HCT116 (cell line): ENCODE measurements at places on chromosomes 1 and 21. TPM values are rescaled to one million over a fixed set of nuclear protein-coding genes. Genes with fewer than 3 reads are reported as not detected.

GRCh38 chr1:119688810-119689209, 22.9 kb upstream of the PHGDH start:
- no peak overlapping the region for H3K27ac ChIP-seq
- H3K27me3 ChIP-seq: no peaks in the 10 kb centered on the region
- peaks cover 19% of the 10 kb centered on the region for H3K4me1 ChIP-seq

CCDC28B gene
- total RNA-seq: 5.9 TPM

DNA sequence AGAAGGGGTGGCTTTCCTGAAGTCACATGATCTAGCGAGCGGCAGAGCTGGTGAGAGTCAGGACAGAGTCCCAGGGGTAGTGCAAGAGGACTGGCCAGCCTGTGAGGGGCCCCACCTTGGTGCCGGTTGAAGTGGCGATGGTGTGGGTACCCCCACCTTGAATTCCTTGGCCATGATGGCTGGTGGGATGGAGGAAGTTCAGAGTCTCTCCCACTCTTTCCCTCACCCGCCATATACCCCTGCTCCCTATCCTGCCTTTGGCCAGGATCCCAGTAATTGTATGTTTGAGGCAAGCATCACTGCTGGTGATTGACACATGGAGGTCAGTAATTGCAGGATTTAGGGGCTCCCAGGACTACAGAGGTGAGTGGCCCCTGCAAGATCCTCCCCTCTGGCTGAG, 11.8 kb downstream of the PADI3 start:
- H3K4me1 ChIP-seq: peaks cover 20% of the 10 kb centered on the region
- DNase-seq: no peak
- H3K27me3 ChIP-seq: peaks cover 6% of the 10 kb centered on the region
- no peak overlapping the region for H3K4me3 ChIP-seq
- no peaks in the 10 kb centered on the region for H3K36me3 ChIP-seq

ST6GALNAC3 gene
- total RNA-seq: 2.2 TPM

- H3K4me1 ChIP-seq: no peaks in the 10 kb centered on the region
- H3K27ac ChIP-seq: no peak overlapping the region
- no peaks in the 10 kb centered on the region for H3K36me3 ChIP-seq
- DNase-seq: no peak
These were observed 12.0 kb upstream of the GPR153 start for GRCh38 chr1:6272868-6273267.

GRCh38 chr1:212622906-212623305, 14.3 kb downstream of the ATF3 start:
- H3K27me3 ChIP-seq: no peaks in the 10 kb centered on the region
- H3K36me3 ChIP-seq: peaks cover 18% of the 10 kb centered on the region
- no peak overlapping the region for H3K27ac ChIP-seq
- no peak overlapping the region for H3K4me3 ChIP-seq
- no peaks in the 10 kb centered on the region for H3K4me1 ChIP-seq

DNA sequence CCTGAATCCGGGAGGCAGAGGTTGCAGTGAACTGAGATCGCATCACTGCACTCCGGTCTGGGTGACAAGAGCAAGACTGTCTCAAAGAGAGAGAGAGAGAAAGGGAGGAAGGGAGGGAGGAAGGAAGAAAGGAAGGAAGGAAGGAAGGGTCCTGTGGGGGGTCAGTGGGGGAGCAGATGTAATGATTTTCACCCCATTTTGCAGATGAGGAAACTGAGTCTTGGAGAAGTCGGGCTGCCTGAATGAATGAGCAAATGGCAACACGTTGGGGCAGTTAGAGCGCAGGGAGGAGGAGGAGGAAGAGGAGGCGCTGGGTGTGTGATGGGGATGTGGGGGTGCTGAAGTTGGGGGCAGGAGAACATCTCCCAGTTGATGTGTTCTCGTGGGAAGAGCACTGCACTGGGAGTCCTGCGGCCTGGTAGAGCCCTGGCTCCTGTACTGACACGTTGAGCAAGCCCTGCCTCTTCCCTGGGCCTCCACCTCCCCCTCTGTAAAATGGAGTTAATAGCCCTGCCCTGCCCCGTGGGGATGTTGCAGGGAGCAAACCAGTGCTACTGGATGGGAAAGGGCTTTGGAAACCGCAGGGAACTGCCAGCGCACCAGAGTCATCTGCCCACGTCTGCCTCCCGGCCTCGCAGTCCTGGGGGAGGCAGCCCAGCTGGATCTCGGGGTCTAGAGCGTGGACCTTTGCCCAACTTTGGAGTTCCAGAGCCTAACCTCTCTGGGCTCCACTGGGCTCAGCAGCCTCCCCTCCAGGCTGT, 103.2 kb upstream of the CASZ1 start:
- H3K4me1 ChIP-seq: peaks cover 46% of the 10 kb centered on the region
- no peak overlapping the region for H3K27ac ChIP-seq
- no peak for DNase-seq
- H3K27me3 ChIP-seq: no peaks in the 10 kb centered on the region
- no peaks in the 10 kb centered on the region for H3K36me3 ChIP-seq
- H3K4me3 ChIP-seq: no peak overlapping the region

DNA sequence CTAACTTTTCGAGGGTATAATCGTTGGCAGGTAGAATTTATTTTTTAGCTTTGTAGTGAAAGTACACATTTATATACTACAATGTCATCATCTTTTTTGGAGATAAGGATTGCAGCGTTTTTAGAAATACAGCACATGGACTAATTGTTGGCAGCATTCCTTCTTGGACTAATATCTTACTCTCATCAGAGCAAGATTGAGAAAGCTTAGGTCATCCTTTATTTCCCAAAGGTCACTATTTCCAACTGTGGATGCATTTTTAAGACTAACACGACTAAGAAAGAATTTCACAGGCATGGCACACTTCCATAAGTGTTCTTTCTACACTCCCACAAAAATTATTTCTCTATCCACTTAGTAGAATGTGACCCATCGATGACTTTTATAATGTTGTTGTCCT, 732.3 kb downstream of the NCAM2 start:
- no peaks in the 10 kb centered on the region for H3K36me3 ChIP-seq
- no peak overlapping the region for H3K4me3 ChIP-seq
- no peaks in the 10 kb centered on the region for H3K4me1 ChIP-seq

DNA sequence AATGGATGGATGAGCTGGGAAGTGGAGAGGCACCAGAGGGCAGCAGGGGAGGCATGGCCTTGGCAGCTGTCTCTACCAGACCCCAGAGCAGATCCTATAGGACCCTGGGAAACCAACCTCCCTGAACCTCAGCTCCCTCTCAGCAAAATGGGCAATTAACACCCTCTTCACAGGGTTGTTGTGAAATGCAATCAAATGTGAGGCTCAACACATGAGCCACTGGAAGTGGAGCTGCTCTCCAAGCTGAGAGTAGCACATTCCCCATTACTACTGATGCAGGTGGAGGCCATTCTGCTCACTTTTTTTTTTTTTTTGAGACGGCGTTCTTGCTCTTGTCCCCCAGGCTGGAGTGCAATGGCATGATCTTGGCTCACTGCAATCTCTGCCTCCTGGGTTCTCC, 6.5 kb upstream of the SYNC start:
- H3K27me3 ChIP-seq: no peaks in the 10 kb centered on the region
- DNase-seq: no peak
- H3K4me3 ChIP-seq: no peak overlapping the region
- H3K4me1 ChIP-seq: peaks cover 28% of the 10 kb centered on the region
